ENCODE measurements at places on chromosomes 4 and X.

GRCh38 chr4:140281828-140282552 lies 91.5 kb upstream of the SCOC start:
- peak; percentile 23 for DNase-seq

DNA sequence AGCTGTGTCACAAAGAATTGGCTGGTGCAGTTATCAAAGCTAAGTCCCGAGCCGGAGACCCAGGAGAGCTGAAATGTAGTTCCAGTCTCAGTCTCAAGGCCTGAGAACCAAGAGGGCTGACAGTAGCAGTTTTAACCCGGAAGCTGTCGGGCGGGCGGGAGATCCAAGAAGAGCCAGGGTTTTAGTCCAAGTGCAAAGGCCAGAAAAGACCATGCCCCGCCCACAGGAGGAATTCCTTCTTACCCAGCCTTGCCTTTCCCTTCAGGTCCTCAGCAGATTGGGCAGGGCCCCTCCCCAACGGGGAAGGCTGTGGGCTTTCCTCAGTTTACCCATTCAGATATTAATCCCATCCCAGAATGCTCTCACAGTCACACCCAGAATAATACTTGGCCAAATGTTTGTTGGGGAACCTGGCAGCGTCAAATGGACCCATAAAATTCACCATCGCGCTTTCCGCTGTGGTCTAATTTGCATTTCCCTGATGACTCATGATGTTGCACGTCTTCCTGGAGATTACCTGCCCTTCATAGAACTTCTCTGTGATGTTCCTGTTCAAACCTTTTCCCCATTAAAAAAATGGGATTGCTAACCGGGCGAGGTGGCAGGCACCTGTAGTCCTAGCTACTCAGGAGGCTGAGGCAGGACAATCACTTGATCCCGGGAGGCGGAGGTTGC lies 16.2 kb downstream of the MAEA start:
- DNase-seq, result no peak

GRCh38 chr4:20761382-20761781 lies 61.1 kb downstream of the PACRGL start:
- no peak for DNase-seq

DNA sequence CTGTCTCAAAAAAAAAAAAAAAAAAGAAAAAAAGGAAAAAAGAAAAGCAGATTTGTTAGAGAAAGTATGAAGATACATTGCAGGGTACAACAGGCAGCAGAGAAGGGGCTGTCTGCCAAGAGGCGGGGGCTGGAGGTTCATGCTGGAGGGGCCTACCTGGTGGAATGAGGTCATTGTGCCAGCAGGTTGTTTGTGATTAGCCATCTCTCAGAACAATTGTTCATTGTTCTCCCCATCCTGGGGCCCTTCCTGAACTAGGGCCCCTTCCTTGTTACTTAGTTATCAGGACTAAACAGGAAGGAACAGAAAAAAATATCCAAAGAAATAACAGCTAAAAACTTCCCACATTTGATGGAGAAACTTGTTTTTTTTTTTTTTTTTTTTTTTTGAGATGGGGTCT lies 14.0 kb upstream of the GPKOW start:
- no peak for DNase-seq

- no peak for DNase-seq
Measured at GRCh38 chr4:120081726-120082125, 15.1 kb upstream of the MAD2L1 start.

DNA sequence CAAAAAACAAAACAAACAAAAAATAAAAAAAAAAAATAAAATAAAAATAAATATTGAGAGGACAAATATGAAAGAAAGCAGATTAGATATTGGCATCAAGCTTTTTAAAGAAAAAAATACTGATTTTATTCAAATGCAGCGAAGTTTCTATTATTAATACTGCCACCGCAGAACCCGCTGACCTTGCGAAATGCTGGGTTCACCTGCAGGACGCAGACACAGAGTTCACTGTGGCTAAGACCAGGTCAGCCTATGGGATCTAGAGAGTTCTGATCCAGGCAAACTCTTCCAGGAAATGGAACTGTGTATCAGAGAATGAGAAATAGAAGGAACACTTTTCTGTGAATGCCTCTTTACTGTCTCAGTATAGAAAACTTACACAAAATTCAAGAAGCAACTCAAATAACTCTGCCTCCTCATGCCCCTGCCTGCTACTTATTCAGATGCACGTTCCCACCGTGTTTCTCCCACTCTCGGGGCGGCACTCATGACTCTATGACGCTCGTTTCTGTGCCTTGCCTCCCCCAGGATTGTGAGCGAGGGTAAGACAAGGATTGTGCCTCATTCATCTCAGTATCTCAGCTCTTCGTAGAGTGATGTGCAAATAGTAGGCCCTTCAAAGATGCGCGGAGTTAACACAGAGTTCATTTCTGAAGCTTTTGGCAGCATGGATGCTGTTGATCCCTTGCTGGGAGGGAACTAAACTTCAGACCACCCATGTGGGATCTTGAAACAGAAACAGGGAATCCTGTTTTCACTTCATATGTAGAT lies 44.1 kb upstream of the TLR3 start:
- DNase-seq, result no peak

GRCh38 chr4:112377171-112377570 lies 80.0 kb downstream of the ALPK1 start:
- no peak for DNase-seq

- DNase-seq, result no peak
Measured at GRCh38 chr4:21885770-21886169, 62.8 kb downstream of the KCNIP4 start.

GRCh38 chr4:26061248-26061986 lies 147.4 kb downstream of the SMIM20 start:
- no peak for DNase-seq

DNA sequence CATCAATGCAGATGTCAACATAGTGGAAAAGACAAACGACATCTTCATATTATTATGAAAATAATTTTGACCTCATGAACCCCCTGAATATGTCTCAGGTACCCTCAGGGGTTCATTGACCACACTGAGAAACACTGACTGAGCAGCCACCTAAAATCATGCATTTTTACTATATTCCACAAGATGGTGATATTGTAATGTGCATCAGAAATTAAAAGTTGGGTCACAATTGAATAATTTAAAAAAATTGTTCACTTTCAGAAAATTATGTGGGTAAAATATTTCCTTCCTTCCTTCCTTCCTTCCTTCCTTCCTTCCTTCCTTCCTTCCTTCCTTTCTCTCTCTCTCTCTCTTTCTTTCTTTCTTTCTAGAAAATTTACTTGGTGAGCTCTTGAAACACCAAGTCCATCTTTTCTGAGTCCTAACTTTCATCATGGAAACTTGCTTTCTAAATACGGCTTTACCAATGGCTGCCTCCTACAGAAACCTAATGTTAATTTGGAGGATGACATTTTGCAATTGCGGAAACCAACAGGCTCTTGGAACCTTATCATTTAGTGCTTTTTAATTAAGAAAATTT lies 103.6 kb downstream of the RTL3 start:
- DNase-seq, result no peak

DNA sequence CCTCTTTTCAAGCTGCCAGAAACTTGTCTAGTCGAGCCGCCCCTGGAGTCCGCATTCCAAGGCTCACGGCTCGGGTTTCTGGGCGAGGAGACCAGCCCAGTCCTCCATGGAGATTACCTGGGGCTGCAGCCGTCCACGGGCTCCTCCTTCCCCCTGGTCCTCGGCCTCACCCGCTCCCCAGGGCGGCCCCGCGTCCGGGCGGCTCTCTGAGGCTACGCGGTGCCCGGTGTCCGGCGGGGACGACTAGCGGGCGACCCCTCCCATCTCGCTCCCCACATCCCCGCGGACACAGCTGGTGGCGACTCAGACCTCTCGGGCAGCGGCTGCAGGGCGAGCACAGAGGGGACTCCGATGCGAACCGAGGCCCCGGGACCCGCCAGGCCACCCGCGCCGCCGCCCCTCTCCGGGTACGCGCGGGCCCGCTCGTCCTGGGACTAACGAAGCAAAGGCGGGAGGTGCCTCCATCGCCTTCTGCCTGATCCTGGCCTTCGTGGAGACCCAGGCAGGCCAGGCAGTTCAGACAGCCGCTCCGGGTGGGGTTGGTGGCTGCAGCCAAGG lies 159.4 kb downstream of the TRAM1L1 start:
- no peak for DNase-seq

DNA sequence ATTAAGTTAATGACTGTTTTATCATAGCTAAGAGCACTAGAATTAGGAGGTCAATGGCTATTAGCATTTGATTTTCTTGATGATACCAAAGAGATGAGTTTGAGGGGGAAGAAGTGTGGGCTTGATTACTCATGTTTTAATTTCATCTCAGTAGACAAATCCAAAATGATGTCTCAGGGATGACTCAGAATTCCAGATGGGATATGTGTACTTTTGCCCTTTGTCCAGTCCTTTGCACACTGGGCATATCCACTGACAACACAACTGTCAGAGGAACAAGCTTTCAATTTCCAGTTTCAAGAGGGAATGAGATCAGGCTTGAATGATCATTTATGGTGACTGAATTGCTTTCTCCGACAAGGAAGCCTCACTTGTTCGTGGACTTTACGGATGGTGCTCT lies 325.3 kb upstream of the FTHL17 start:
- DNase-seq, result no peak

DNA sequence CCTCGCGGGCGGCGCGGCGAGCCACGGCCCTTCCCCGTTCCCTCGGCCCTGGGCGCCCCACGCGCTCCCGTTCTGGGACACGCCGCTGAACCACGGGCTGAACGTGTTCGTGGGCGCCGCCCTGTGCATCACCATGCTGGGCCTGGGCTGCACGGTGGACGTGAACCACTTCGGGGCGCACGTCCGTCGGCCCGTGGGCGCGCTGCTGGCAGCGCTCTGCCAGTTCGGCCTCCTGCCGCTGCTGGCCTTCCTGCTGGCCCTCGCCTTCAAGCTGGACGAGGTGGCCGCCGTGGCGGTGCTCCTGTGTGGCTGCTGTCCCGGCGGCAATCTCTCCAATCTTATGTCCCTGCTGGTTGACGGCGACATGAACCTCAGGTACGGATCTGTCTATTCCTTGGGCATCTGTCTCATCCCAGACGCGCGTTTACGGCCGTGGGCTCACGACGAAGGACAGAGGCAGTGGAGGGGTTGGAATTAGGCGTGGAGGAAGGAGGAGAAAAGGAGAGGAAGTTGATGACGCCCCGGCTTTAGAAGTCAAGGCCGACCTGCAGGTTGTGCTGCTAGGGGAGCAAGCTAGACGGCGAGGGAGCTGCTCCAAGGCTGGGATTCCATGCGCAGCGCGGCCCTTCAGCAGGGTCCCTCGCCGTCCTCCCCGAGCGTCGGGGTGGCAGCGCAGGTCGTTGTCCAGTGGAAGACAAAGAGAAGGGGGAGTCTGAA lies 792 bp downstream of the SLC10A4 start:
- peak; percentile 19 for DNase-seq

DNA sequence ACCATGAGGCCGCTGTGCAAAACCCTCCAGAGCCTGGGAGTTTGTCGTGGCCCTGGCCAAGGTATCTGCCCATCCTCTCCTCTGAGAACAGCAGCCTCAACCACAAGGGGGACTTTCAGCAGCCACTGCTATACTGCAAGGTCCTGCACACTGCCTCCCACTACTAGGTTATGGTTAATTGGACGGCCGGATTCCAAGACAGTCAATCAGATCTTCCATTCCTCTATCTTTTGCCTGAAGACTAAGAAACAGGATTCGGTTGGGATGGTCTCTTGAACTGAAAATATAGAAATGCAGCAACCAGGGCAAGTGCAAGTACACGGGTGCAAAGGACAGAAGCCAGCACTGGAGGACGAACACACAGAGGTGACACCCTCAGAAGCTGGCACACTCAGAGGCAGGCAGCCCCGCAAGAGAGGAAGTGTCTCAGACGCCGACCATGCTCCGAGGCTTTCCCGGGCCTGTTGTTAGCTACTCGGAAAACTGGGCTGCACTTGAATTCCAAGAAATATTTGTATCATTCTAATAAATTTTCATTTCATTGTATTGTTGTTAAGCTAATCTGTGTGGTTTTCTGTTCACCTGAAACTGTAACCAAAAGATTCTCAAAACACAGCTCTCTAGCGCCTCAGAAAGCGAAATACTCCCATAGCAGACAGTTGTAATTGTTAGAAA lies 63.3 kb downstream of the AFAP1 start:
- DNase-seq, result no peak

DNA sequence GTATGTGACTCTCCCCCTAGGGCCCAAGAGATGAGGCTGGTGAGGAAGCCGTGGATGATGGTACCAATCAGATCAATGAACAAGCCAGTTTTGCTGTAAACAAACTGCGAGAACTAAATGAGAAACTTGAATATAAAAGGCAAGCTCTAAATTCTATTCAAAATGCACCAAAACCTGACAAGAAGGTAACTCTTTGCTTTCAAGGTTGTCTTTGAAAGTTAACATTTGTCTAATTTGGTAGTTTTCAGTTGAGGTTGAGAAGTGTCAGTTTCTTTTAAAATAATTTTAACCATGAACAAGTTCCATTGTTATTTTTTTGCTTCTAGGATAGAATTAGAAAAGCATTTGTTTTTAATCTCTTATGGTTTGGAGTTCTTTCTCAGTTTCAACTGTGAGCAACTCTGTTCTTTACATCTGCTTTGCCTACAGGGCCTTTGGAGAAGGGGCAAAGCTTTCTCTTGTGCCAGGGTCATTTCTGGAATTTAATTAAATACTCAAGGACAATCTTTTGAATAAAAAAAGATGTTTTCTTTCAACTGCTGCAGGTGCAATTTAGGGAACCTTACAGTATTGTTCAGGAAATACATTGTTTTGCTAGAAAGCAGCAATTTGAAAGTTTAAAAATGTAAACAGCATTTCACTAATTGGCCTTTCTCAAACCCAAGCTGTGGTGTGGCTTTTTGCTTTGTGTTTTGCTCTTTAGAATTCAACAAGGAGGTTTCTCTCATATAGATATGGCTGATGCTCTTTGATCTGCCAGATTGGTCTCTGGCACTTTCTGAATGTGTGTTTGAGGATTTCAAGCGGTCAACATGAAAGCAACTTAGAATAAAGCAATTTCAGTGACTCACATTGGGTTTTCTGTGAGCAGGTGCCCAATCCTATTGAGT lies 62.9 kb downstream of the LRP2BP start:
- DNase-seq, result no peak

GRCh38 chr4:40214038-40214437 lies 17.2 kb downstream of the RHOH start:
- DNase-seq, result no peak

GRCh38 chr4:73740353-73740778 lies at the start of gene CXCL8:
Gene CXCL8 (plus strand): TSS chr4:73740569. CDS start chr4:73740659, 90 bp downstream.
- DNase-seq, result no peak

DNA sequence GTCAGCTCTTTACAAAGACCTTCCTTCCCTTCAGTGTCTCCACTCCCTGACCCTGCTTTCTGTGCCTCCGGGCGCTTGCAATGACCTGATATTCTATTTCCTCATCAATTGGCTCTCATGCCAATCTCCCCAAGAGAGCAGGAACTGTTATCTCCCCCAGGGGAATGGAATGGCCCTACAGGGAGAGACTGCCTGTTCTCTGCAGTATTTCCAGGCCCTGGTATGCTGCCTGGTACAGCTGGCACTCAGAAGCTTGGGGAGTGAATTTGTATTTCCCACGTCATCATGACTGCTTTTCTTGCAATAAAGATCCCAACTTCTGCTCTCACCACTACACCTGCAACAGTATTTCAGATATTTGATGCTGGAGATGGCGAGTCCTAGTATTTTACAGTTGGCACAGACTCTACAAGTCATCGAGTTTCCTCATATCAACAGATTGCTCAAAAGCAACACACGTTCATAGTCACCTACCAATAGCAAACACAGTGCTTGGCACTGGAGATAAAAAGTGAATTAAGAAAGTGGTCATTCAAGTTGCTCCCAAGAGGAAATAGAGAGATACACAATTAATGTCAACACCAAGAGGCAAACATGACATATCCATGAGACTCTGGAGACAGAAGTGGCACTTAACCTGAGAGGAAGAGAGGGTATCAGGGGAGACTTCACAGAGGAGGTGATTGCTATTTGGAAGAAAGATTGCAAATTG lies 90.5 kb upstream of the EGFL6 start:
- DNase-seq, result no peak
